HT1080 (cell line): ENCODE measurements at places on chromosomes 1 and 21.

- no peak for DNase-seq
These were observed 20.2 kb downstream of the RALGPS2 start for GRCh38 chr1:178745260-178745659.

- peak; percentile 88 for DNase-seq
These were observed 61.4 kb downstream of the OLFML2B start for GRCh38 chr1:161962091-161962887.

DNA sequence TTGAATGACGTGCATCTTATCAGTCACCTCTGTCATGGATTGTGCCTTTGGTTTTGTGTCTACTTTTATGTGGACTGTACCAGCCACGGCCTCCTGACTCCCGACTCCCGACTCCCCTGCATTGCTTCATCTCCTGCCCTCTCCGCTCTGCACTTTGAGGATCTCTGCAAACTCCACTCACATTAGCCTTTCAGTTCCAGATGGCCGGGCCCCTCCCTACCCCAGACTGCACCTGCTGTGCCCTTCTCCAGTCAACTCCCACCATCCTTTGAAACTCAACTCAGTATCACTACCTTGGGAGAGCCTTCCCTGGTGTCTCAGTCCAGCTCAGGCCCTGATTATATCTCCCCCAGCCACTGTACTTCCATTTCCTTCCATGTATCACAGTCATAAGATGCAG, 71.4 kb downstream of the MDM4 start:
- DNase-seq, result no peak

DNA sequence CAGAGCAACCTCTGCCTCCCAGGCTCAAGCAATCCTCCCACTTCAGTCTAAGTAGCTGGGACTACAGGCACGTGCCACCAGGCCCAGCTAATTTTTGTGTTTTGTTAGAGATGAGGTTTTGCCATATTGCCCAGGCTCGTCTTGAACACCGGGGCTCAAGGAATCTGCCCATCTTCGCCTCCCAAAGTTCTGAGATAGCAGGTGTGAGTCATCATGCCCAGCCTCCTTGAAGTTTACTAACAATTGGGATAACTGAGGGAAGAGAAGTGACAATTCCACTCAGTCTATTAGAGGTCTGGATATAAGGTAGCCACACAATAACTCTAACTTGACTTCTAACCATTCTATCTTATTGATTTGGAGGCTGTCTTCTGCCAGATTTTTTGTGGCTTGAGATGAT, 6.3 kb upstream of the RCC1 start:
- DNase-seq, result no peak

GRCh38 chr1:17485281-17485680, 45.8 kb upstream of the RCC2 start:
- DNase-seq, result peak; percentile 40
